ENCODE measurements at places on chromosomes 3 and 15.

GRCh38 chr3:188584958-188585689 is 431.2 kb downstream of the LPP start:
- DNase-seq, result no peak

GRCh38 chr3:197289726-197290125 is 8.7 kb downstream of the DLG1 start:
- DNase-seq, result no peak

- no peak for DNase-seq
Measured at GRCh38 chr15:60840703-60841411, 361.9 kb upstream of the ICE2 start.

DNA sequence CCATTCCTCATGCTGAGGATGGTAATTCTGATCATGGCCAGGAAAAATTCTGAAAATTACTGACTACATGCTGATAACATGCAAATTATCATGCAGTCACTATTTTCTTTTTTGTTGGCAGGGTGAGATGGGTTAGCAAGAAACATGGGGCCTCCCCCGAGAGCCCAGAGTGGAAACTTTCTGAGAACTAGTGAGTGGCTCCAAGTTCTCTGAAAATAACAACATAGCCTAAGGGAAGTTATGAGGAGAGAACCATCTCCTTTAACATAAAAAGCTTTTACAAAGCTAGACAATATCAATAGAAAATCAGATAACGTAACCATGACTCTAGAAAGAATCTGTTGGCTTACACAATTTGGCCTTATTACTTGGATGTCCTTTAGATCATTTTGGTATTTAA is 254.2 kb downstream of the PLOD2 start:
- no peak for DNase-seq

DNA sequence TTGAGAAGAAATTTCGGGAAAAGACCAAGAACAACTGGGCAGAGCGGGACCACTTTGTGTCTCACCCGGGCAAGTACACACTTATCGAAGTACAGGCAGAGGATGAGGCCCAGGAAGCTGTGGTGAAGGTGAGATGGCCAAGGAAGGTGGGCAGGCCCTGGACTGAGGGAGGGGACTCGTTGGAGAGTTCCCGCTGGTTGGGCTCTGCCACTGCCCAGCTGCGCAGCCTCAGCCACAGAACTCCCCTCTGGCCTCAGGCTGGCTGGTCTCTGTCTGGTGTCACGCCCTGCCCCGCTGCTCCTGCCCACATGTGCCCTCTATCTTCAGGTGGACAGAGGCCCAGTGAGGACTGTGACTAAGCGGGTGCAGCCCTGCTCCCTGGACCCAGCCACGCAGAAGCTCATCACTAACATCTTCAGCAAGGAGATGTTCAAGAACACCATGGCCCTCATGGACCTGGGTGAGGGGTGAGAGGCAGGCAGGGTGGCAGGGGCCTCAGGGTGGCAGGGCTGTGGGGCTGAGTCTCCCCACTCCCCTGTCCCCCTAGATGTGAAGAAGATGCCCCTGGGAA is 2.4 kb downstream of the PARP3 start:
- no peak for DNase-seq

DNA sequence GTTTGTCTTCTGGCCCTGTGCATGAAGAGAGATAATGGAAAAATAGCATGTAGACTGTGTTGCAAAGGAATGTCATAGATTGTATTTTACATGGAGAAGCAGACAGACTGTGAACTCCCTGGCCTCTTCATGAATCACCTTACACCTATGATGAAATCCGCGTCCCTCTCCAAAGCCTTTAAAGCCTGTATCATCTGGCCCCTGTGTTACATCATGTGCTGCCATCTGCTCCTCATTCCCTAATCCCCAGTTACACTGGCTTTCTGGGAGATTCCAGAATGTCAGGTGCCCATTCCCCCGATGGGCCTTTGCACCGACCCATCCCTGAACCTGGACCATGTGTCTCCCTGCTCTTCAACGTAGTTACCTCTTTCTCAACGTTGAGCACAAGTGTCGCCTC is 190.8 kb downstream of the ADAMTSL3 start:
- peak; percentile 46 for DNase-seq

- DNase-seq, result no peak
Measured at GRCh38 chr3:161266731-161267150, 45.6 kb downstream of the NMD3 start.

GRCh38 chr15:52673734-52674133 is 5.5 kb downstream of the ATOSA start:
- DNase-seq, result no peak

- DNase-seq, result no peak
Measured at GRCh38 chr3:144242747-144243146, 271.1 kb downstream of the DIPK2A start.

DNA sequence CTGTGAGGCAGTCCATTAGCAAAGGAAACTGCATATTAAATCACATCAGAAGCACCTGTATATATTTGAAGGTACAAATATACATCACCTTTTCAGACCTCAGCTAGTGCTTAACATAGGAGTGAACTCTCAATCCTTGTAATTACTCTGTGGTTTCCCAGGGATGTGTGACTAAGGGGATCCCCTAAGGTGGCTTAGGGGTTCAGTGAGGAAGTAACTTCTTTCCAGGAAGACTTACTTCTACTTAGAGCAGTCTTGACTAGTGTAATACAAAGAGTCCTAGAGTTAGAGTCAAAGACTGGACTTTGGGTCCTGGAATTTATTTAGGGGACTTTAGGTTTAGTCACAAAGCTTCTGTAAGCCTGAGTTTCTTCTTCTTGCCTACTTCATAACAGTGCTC is 8.7 kb upstream of the SUMF1 start:
- DNase-seq, result no peak

- peak; percentile 8 for DNase-seq
Measured at GRCh38 chr3:61060411-61060861, 190.8 kb downstream of the FHIT start.

DNA sequence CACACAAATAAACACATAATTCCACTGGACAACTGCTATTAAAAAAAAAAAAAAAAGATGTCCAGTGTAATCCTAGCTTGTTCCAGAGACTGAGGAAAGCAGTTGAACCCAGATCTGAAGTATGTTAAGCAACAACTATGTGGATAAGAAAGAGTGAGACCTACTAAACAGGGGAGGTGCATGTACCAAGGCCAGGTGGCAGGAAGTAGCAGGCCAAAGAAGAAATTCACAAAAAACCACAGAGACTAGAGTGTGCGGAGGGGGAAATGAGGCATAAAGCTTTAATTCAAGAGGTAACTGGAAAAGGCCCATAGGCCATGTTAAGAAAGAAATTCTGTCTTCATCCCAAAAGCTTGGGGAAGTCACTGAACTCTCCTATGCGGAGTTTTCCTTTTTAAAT is 490.0 kb downstream of the NAALADL2 start:
- no peak for DNase-seq

DNA sequence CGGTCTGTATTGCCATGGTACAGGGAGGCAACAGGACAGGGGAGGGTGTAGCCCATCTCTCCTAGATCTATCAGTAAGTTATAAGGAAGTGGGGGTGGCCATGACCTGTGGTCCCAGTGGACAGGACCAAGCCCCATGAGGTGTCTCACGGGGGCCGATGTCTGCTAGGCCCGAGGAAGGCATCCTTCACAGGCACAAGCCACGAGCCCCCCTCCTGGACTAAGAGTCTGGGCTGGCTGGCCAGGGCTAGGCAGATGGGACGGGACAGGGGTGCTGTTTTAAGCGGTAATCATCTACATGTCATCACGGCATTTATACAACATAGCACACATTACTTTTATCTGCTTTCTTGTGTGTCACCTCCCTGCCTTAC is 2.6 kb upstream of the TBC1D2B start:
- no peak for DNase-seq

GRCh38 chr3:197942956-197943556 is 6.9 kb upstream of the RPL35A start:
- peak; percentile 40 for DNase-seq

DNA sequence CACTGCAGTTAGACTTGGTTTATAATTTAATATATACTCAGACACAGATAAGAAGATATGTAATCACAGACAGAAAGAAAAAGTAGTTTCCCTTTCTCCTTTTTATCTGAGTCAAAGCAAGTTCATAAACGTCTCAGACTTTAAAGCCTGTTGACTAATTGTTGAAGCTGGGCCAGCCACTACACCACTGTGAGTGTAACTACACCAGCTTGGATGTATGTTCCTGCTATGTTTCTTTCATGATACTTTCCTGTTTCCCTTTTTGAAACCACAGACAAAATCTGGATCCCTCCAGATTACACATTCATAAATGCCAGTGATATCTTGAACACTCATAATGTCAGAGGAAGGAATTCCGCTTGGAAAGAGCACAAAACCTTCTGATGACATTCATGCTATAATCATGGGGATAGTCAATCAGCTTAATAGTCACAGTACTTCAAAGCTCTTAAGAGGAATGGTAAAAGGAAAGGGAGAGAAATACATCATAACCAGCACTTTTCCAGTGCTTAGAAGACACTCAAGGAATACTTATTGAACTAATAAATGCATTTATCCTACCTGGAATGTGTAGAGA is 32.0 kb downstream of the KCNMB2 start:
- DNase-seq, result peak; percentile 8

GRCh38 chr3:183122257-183122932 is 23.1 kb upstream of the MCCC1 start:
- peak; percentile 64 for DNase-seq

DNA sequence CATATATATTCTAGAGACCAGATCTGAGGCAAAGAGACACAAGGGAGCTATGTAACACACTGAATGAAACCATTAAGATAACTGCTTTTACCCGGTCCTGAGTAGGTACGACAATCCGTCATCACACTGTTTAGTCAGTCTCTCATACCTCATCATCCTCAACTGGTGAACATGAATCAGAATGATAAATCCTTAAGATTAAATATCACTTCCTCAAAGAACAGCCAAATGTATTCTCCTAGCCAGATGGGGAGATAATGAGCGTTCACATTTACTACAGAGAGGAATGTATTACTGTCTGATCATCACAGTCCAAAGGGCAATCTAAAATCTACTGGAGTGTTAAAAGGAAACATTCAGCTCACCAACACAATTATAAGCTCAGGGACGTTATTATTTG is 319.4 kb upstream of the STAC start:
- no peak for DNase-seq

DNA sequence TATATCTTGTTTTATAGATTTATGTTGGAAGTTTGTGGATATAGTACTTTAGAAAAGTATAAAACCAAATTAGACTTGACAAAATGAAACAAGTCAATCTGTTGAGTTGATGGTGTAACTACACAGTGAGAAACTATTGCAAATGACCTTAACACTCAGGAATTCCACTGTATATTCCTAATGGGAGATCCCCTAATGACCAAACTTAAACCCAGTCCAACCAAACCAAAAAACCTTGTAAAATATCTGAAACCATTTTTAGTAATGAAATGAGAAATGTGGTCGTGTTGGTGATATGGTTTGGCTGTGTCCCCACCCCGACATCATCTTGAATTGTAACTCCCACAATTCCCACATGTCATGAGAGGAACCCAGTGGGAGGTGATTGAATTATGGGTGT is 31.9 kb upstream of the ATP13A3 start:
- DNase-seq, result no peak

DNA sequence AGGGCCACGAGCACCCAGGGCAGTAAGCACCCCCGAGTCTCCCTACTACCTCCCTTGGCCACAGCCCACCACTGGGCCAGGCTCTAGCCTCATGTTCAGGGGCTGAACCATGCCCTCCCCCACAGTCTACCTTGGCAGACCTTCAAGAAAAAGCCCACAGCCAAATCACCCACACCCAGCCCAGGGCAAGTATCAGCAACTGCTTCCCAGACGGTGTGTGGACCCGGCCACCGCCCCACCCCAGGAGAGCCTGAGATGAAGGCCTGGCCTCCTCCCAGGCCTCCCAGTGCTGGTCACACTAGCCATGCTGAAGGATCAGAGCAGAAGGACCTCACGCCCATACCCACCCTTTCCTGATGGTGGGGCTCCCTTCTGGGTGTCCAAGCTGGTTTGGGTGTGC is 92.0 kb upstream of the LINGO1 start:
- no peak for DNase-seq

DNA sequence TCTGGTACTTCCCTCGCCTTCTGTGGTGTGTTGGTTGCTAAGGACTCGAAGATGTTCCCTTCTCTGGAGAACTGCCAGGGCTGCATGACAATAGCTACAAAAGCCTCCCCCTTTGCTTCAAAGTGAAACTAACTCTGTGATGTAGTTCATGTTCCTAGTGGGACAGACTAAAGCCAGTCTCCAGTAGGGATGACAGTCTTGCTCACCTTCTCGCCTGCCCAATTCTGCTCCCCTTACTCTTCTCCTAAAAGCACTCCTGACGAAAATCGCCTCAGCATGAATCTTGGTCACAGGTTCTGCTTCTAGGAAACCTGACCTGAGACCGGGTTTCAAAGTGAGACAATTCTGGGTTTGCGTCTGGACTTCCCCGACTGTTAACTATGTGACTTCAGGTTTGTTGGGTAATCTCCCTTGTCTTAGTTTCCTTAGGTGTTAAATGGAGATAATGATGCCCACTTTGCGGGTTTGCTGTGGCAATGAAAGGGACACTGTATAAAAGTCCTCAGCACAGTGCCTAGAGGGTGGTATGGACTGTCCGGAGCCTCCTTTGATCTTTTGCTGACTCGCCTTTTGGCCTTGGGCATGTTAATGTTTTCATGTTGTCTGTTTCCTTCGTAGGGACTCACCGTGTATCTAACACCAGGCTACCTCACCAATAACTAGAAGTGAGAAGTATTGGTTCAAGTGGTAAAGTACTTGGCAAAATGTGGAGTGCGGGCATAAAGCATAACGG is 24.9 kb upstream of the THRB start:
- DNase-seq, result no peak

DNA sequence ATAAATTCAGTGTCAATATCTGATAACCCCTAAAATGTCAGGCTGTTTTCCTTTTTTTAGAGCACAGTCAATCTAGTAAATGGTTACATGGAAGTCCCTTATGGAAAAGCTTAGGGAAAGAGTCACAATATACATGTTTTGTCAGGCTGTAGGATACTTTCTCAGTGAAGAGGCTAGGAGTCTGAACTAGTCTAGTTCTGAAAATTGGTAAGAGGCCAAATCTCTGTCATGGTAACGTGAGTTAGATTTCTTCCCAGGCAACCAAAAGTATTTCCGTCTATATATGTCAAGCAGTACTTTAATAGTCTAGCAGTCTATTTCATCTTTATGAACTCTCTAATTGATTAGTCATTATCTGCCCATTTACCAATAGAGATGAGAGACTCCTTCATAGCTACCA is 215.9 kb upstream of the LRRC3B start:
- no peak for DNase-seq

All from hepatocyte (in vitro differentiated cells).